ENCODE measurements at places on chromosomes 11 and 22.

- no peak for DNase-seq
These were observed 1393.4 kb downstream of the FAM181B start for GRCh38 chr11:81340225-81340624.

DNA sequence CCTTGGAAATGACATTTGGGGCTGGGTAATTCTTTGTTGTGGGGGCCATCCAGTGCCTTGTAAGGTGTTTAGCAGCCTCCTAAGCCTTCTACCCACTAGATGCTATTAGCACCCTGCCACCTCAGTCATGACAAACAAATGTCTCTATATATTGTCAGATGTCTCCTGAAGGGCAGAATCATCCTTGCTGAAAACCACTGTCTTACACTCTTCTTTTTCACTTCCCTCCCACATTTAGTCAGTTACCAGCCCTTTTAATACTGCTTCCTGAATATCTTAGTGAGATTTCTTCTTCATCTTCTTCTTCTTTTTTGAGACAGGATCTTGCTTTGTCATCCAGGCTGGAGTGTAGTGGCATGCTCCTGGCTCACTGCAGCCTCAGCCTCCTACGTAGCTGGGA lies 33.1 kb downstream of the TNRC6B start:
- no peak for DNase-seq

DNA sequence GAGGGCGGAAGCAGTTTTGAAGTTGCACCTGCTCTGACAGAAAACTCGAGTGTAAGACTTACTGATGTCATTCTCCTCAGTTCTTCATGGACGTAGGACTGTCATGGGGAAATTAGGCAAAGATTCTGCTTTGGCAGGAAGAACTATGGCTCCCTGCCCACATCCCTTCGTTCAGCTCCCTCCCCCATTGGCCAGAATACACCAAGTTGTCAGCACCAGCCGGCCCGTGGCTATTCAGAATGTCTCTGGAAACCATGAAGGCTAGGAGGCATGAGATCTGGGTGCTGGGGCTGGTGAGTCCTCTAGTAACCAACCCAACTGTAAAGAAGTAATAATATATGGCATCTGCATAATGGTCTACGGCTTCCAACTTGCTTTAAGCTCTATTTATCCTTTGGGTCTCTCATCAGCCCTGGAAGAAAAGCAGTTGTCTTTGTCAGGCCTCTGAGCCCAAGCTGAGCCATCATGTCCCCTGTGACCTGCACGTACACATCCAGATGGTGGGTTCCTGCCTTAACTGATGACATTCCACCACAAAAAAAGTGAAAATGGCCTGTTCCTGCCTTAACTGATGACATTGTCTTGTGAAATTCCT lies 74.1 kb downstream of the PIWIL4 start:
- no peak for DNase-seq

- no peak for DNase-seq
These were observed 23.0 kb downstream of the OTOG start for GRCh38 chr11:17570034-17570433.

- DNase-seq = no peak
These were observed 27.4 kb upstream of the CBX7 start for GRCh38 chr22:39179841-39180335.

DNA sequence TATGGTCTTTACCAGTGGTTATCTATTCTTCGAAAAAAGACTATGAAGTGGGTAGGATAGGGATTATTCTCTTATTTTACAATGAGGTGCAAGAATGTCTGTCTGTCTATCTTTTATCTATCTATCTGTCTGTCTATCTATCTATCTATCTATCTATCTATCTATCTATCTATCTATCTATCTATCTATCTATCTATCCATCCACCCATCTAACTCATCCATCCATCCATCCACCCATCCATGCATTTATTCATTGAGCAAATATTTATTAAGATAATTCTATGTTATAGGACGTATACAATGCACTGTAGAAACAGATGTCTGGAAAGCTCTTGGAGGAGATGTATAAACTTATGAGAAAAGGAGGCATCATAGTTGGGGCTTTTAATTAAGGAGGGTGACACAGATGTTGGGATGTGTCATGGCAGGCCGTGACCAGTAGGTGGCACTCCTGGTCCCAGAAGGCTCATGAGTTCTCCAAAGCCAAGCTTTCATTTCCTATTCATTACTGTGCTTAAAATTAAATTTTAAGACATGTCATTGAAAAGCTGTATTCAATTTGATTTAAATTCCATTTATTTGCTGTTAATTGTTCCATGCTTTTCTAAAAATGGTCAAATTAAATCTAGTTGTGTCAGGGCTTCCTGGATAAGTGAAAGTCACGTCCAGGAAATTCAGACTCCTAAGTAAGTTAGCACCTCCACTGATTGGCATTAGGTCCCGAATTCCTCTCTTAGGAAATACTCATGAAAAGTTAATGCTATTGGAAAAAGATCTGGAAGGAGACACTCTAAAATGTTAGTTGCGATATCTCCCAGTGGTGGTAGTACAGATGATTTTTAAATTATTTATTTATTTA lies 19.0 kb upstream of the E2F8 start:
- DNase-seq = peak; percentile 45

GRCh38 chr11:114065094-114065493 lies 5.6 kb downstream of the ZBTB16 start:
- DNase-seq = no peak

- no peak for DNase-seq
These were observed 6.8 kb upstream of the ANKRD13D start for GRCh38 chr11:67282155-67282875.

- DNase-seq = no peak
These were observed 4.9 kb downstream of the CSNK1E start for GRCh38 chr22:38312261-38312800.

- no peak for DNase-seq
These were observed 733.4 kb downstream of the JRKL start for GRCh38 chr11:97123237-97123636.

DNA sequence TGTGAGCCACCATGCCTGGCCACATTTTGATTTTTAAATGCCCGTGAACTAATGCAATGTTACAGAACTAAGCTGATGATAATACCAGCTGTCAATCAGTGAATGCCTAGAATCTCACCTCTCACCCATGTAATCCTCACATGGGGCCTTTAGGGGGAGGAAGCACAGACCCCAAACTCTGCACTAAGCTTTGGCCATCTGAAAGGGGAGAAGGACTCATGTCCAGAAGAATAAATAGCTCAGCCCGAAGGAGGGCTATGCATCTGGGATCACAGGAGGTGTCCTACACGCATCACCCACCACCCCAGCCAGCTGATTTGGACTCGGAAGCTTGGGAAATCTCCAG lies 36.0 kb upstream of the YPEL1 start:
- DNase-seq = no peak

GRCh38 chr11:12281571-12282478 lies 95.5 kb upstream of the PARVA start:
- peak; percentile 61 for DNase-seq

- no peak for DNase-seq
These were observed 32.6 kb upstream of the CHKA start for GRCh38 chr11:68153742-68154141.

DNA sequence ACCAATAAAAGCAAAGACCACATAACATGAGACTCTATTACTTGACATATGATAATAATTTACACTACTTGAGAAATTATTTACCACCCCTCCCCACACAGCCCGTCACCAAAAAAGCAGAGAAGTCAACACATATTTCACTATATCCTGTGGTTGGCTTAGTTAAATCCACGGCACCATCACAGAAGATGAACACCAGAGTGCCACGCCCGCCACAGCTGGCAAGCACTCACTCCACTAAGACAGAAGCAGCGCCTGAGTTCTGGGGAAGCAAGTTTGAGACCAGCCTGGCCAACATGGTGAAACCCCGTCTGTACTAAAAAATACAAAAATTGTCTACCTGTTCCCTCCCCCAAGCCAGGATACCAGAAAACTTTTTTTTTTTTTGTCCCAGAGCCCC lies 53.1 kb downstream of the PACSIN2 start:
- DNase-seq = no peak

- no peak for DNase-seq
These were observed 9.4 kb downstream of the PIWIL3 start for GRCh38 chr22:24765166-24765565.

DNA sequence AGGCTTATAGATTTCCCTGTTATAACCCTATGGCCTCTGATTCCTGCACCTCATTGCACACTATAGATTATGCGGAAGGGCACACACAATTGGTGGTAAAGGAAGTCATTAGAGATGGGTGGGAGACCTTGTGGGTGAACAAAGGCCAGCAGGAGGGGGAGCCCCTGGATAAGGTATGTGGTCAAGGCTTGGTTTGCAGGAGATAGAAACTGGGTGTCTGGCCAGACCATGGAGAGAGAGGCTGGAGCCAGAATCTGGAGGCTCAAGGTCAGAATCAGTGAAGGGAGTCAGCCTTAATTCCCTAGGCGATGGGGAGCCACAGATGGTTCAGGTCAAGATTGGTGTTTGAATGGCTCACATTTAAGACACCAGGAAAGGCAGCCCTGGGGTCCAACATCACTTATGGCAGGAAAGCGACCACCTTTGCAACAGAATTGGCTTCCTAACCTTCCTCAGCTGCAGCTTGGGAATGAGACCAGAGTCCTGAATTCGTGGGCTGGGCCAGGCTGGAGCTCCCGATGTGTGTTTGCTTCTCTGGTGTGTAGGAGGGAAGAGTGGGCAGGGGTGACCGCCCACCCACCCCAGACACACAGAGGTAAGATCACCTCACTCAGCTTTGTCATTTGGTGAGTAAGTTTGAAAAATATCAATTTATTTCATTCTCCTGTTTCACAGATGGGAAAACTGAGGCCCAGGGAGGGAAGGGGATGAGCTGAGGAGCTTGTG lies 22.7 kb upstream of the SCUBE1 start:
- DNase-seq = no peak

GRCh38 chr22:43901976-43902643 lies 10.3 kb upstream of the PNPLA5 start:
- DNase-seq = no peak

- no peak for DNase-seq
These were observed 195.3 kb downstream of the BRD1 start for GRCh38 chr22:49632199-49633009.

- DNase-seq = peak; percentile 34
These were observed 62.1 kb upstream of the NUP50 start for GRCh38 chr22:45101515-45102227.

GRCh38 chr11:93113824-93114223 lies 84.0 kb downstream of the SLC36A4 start:
- no peak for DNase-seq

DNA sequence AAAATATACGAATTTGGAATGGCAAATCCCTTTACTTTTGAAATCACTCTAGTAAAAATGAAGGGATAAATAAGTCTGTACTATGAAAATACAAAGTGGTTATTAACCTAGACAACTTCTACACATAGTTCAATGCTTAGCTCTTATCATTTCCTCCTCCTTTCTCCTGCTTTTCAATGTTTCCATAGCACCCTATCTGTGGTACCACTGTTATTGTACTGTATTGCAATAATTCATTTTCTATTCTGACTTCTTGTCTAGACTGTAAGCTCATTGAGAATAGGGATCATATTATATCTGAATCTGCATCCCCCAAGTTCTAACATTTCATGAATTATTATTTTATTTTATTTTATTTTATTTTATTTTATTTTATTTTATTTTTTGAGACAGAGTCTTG lies 251.4 kb downstream of the TTC28 start:
- DNase-seq = no peak

DNA sequence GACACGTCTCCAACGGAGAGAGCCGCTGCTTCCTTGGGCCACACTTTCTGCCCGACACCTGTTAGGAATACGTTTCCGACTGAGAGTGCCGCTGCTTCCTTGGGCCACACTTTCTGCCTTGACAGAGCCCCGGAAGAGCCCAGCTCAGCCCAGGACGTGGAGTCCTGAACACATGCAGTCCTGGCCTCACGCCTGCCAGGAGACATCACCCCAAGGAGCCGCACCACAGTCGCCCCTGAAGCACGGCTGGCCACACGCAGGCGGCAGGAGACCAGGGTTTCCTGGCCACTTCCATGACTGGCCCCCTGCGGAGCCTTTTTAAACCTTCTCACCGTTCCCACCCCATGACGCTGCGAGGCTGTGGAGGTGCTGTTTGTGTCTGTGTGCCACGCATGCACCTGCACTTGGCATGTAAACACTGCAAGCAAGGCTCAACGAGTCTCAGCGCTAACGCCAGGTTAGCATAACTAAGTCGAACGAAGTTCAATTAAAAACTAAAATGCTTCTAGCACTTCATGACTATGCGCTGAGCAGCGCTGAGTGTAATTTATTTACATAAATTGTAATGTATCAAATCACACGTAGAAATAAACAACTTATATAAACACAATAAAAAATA lies 8.8 kb downstream of the TOLLIP start:
- no peak for DNase-seq

- DNase-seq = no peak
These were observed 13.8 kb upstream of the TFIP11 start for GRCh38 chr22:26525946-26526564.

- no peak for DNase-seq
These were observed 77.6 kb downstream of the PAK1 start for GRCh38 chr11:77396305-77396704.

GRCh38 chr11:76313271-76313670 lies 67.7 kb downstream of the THAP12 start:
- no peak for DNase-seq

DNA sequence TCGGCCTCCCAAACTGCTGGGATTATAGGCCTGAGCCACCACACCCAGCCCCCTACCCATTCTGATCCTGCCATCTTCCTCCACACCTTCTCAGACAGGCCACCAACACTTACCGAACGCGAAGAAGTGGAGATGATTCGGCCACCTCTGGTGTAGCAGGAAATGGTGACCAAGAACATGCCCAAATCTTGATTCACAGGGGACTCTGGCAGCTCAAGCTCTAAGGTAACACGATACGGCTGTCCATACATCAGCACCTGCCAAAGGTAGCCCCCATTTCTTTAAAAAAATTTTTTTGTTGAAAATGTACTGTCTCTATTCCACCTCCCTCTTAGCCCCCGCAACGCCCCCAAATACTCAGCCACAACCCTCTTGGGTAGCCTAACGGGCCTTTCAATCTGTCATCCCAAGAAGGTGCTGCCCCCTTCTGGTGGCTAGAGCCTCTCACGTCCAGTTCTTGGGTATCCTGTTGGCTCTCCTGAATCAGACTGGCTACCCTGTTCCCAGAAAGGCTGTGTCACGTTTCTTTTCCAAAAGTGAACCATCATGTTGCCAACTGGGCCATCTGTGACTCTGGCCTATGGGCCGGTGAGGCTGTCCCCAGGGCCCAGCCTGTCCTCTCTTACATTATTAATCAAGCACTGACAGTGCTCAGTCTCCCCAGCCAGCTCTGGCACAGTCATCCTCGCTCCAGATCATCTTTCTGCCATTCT lies 5.3 kb upstream of the LRRN4CL start:
- peak; percentile 78 for DNase-seq

GRCh38 chr11:69666261-69666660 lies 8.9 kb downstream of the LTO1 start:
- DNase-seq = no peak

Measured in naive thymus-derived CD8-positive, alpha-beta T cell (primary cell).